T-helper 17 cell (primary cell): ENCODE measurements at places on chromosomes 6 and 20.

- DNase-seq: no peak
Observed at GRCh38 chr6:13553646-13554045, 20.8 kb upstream of the SIRT5 start.

- no peak for DNase-seq
Observed at GRCh38 chr6:80380566-80380965, 274.1 kb downstream of the BCKDHB start.

- DNase-seq: no peak
Observed at GRCh38 chr6:57252975-57253374, 30.9 kb upstream of the RAB23 start.

- DNase-seq: no peak
Observed at GRCh38 chr6:41667195-41667594, 28.9 kb downstream of the MDFI start.

- DNase-seq: no peak
Observed at GRCh38 chr6:73503027-73503772, 17.6 kb downstream of the EEF1A1 start.

GRCh38 chr6:140779341-140779740 lies 1353.4 kb upstream of the GJE1 start:
- DNase-seq: no peak

GRCh38 chr6:551829-552350 lies 105.0 kb downstream of the HUS1B start:
- no peak for DNase-seq

GRCh38 chr6:38498805-38499445 lies 140.8 kb downstream of the BTBD9 start:
- no peak for DNase-seq

DNA sequence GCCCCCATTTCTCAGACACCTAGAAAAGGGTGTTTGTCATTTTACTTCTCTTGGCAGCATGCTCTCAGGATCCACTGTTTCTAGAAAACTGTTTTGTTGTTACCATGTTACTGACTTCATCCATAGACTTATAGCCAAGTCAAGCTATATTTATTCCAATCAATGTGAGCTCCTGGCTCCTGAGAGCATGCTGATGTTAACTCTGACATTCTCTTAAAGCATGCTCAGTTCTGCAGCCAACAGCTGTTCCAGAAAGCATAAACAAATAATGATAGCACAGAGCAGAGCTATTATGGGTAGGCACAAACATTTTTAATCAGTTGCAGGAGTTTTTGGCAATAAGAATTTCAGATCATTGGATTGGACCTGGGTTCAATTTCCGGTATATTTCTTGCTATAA lies 92.4 kb upstream of the CEP85L start:
- no peak for DNase-seq
